Activated effector memory CD4-positive, alpha-beta T cell treated with Interleukin-2 at 50 U/mL for 16 hours (primary cell): ENCODE measurements at places on chromosomes 6 and 20.

DNA sequence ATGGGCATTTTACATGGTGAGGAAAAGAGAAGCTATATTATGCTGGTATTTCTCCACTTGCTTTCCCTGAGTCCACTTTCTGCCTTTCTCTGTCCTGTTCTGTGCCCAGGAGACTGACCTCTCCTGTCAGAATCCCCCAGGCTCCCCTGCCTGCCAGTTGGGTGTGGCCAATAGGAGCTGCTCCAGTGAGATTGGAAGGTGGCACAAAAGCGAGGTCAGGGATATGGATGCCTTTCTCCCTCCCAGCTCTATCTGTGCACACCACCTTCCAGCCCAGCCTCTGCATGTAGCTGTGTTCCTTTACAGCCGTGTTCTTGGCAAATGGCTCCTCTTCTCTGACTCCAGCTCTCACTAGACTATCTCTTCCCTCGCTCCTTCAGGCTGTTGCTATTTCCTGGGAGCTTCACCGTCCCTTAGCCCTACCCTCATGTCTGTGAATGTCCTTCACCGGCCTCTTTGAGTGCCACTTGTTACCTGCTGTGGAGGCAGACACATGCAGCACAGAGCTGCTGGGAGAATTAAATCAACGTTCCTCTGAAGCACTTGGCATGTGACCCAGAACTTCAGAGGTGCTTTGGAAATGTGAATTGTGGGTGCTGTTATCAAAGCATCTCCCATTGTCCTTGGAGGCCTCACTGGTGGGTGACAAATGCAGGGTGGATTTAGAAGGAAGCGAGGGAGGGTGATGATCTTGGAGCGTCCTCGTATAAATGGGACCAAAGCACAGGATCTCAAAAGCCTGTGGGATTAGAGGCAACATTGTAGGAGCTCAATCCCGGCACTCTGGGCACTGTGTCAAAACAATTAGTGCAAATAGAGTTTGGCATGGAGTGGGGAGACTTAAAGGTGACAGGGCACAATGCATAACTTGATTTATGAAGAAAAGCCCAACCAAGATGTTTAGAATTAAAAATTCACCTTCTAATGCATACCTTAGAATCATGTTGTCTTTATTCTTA is 28.9 kb upstream of the RALGAPA2 start:
- no peak for DNase-seq

- DNase-seq: no peak
Measured at GRCh38 chr6:55282115-55282514, 45.2 kb upstream of the GFRAL start.

DNA sequence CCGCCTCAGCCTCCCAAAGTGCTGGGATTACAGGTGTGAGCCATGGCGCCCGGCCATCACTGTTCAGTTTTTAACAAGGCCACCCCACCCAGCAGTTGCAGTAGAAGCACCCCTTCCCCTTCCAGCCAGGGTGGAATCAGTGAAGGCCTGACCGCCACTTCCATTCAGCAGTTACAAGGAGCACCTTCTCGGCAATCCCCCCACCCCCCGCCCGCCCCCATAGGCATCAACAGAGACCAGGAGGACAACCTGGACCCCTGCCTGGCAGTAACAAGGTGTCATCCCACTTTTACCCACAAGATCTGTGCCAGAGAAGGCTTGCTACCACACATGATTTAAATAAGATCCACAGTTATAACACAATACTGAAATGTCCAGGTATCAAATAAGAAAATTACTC is 23.1 kb downstream of the NCR2 start:
- DNase-seq: no peak

GRCh38 chr20:18638768-18639167 is 50.9 kb downstream of the DTD1 start:
- no peak for DNase-seq

- DNase-seq: no peak
Measured at GRCh38 chr6:168507730-168508129, 66.7 kb downstream of the SMOC2 start.

DNA sequence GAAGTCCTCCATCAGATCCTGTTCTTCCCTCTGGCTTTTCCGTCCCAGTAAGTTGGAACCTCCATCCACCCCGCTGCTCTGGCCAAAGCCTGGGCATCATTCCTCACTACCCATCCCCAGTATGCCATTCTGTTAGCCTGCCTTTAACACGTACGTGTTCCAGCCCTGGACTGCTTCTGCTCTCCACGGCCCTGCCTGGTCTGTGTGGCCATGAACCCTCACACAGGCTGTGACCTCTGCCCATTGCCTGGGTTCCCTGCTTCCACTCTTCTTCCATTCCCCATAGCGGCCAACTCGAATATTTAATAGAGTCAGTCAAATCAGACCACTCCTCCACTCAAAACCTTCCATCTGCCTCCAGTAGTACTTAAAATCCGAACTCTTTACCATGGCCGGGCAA is 29.4 kb downstream of the RALGAPA2 start:
- no peak for DNase-seq

DNA sequence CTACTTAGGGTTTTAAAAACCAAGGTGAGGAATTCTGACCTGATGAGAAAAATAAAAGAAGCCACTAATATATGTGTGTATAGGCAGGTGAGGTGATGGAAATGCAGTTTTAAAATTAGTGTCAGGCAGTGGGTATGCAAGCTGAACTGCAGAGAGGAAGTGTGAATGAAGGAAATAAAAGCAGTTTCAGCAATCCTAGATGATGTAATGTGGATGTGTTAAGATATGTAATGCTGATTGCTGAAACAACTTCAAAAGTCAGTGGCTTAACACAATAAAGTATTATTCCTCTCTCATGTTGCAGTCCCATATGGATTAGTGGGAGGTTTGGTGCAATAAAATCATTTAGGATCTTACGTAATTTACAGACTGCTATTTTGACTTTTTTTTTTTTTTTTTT is 119.9 kb upstream of the ASCC3 start:
- DNase-seq: no peak

GRCh38 chr6:49202924-49203536 is 260.0 kb downstream of the MMUT start:
- no peak for DNase-seq

GRCh38 chr6:158344534-158344933 is 32.3 kb downstream of the TULP4 start:
- DNase-seq: no peak

DNA sequence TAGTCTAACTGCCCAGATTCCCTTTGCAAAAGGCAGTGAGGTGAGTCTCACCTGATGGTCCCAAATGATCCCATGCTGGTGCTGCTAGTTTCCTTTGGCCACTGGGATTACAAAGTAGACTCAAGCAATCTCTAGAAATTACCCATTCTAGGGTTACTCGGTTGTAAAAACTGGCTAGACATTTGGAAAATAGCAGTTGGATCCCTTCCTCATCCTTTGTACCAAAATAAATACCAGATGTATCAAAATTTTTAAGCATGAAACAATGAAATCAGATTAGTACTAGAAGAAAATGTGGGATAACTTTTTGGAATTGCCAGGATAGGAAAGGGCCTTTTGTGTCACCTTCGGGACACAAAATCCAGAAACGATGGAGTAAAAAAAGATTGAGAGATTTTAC is 112.9 kb upstream of the TOP1 start:
- no peak for DNase-seq

GRCh38 chr6:47200536-47201334 is 109.0 kb downstream of the TNFRSF21 start:
- DNase-seq: no peak
